NCI-H187 (cell line): ENCODE measurements at places on chromosomes 6 and 20.

DNA sequence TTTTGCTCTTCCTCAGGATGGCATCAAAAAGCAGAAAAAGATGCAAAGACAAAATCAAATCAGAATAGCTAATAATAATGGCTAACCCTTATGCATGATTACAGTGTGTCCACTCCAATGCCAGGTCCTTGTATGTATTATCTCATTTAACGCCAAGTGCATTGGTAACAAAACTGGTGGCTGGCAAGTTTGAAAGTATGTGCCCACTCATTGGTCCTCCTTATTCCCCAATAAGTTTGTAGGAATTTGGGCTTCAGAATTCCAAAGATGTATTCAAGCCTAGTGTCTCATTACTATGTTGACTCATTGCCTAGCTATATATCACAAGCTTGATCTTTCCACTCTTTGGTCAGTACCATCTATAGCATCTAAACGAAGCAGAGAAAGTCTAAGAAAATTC, 196.6 kb downstream of the GJA10 start:
- DNase-seq = no peak

DNA sequence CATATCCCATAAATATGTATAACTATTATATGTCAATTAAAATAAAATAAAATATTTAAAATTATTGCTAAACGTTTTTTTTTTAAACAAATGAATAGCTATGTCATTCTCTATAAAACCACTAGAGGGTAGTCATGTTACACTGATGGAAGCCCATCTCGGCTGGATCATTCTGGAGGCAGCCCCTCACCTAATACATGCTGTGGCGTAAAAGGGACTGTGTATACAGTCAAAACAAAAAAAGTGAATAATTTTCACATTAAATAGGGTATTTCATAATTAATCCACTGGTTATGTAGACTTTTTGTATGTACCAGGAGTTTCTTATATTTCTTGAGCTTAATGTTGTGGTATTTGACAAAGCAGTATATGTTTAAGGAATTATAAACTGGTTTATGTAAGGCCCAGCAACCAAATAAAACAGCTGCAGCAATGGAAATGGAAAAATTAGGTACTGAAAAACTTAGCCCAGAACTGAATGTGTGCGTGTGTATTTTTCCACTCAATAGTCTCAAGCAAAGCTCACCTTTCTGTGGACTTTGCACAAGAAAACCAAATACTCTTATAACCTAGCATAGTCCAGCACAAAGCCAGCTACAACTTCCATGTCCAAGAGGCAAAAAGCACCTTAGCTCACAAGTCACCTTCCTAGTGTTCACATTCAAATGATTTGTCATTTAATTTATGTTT, 81.7 kb downstream of the COL9A1 start:
- no peak for DNase-seq

GRCh38 chr6:43129434-43130194, 41.5 kb upstream of the SRF start:
- no peak for DNase-seq

DNA sequence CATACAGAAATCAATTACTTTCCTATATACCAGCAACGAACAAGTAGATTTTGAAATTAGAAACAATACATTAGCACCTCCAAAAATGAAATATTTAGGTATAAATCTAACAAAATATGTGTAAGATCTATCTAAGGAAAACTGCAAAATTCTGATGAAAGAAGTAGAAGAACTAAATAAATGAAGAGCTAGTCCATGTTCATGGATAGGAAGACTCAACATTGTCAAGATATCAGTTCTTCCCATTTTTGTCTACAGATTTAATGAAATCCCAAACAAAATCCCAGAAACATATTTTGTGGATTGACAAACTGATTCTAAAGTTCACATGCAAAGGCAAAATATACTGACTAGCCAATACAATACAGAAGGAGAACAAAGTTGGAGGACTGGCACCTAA, 33.7 kb downstream of the PREP start:
- no peak for DNase-seq

DNA sequence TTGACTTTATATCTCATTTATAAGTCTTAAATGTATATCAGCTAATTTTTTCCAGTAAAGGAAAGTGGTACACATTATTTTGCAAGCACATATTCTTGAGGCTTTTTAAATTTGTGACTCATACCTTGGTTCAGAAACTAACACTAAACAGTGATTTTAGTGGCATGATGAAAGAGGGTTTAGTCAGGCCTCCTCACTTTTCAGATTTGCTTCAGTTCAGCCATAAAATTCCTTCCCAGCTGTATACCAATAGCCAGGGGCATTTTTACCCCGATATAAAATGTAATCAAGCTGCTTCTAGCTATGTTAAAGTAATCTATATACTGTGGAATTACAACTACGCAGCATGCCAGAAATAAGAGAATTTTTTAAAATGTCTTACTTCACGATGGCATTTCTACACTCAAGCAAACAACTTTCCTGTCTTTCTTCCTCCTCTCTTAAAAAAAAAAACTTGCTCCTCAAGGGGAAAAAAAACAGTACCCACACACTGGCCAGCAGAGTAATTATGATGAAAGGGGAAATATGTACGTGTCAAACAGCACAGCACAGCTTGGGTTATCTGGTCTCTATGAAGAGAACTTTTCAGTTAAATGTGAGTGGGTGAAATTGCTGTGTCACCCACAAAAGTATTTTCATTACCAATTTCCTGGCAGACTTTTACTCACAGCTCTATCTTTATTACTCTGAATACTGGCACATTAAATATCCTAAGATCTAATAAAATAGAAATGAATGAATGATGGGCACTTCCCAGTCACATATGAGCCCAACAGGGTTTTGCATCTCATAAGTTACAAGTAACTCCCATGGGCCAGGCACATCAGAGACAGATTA, 244.8 kb upstream of the TENT5A start:
- DNase-seq = no peak

DNA sequence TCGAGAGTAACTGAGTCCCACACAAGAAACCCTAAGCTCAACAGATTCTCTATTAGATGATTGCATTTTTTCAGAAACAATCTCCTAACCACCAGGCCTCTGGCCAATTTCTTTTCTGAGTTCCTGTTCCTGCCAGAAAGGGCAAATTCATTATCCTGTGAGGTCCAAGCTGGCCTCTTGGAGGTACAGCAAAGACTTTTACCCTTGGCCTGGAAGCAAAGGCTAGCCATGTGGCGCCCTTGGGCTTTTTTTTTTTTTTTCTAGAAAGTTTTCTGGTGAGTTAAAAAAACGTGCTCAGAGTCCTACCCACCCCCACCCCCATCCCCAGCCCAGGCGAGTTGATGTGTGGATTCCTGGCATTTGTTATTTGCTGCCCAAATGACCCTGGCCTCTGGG, 59.0 kb upstream of the EEF1A1 start:
- DNase-seq = no peak

DNA sequence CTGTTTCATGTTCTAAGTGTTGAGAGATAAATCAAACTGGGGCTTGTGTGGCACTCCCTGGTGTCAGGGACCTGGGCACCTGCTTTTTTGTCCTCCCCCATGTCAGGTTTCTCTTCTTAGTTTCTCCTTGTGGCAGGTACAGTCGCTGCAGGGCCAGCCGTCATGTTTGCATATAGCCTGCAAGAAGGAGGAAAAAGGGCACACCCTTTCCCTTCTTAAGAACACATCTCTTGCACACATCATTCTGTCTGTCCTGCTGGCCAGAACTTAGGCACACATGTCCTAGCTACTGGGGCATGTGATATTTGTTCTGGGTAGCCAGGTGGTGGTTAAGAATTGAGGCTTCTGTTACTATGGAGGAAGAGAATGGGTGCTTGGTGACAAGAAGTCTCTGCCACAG, 27.9 kb downstream of the CDC5L start:
- DNase-seq = no peak

DNA sequence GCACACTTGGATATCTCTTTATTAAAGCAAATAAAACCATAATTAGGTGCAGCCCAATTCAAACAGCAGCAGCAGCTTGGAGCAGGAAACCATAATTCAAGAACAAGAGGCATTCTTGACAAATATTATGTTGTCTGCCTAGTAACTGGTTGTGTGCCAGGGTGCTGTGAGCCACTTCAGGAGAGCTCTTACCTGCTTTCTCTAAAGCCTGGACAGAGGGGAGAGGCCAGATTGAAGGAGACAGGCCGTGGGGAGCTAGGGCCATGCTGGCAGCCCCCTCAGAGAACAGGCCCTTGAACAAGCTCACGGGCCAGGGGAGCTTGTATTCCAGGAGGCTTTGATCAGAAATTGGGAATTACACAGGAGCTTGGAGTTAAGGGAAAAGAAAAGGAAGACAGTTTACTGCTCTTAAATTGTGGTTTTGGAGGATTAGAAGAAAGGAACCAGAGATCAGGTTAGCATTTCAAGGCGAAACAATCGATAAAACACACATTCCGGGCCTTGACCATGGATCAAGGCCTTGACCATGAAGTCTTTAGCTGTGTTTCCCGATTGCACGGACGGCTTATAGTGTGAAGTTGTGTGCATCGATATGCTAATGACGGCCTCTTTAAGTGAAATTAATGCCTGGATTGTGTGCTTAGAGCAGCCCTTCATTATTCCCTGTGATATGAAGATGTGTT, 69.8 kb upstream of the NKX2-2 start:
- DNase-seq = no peak

- DNase-seq = no peak
Measured at GRCh38 chr6:162625846-162626540, 101.6 kb downstream of the PRKN start.

DNA sequence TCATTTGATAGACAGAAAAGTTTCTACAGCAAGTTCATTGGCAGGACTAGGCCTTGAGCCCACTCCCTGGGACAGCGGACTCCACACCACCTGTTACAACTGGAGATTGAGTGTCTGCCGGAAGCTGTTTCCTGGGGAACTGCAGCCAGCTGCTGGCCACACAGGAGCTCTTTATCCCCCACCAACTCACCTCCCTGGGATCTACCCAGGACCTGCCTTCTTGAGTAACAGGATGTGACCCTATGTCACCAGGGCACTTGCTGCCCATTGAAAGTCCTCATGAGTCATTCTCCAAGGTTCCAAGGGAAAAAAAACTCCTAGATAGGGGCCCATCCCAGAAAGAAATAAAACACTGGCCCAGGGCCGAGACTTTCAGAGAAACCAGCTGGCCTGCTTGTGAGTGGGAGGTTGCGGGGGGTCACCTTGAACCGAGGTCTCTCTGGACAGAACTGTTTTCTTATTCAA, 37.4 kb upstream of the SLC9A8 start:
- no peak for DNase-seq

DNA sequence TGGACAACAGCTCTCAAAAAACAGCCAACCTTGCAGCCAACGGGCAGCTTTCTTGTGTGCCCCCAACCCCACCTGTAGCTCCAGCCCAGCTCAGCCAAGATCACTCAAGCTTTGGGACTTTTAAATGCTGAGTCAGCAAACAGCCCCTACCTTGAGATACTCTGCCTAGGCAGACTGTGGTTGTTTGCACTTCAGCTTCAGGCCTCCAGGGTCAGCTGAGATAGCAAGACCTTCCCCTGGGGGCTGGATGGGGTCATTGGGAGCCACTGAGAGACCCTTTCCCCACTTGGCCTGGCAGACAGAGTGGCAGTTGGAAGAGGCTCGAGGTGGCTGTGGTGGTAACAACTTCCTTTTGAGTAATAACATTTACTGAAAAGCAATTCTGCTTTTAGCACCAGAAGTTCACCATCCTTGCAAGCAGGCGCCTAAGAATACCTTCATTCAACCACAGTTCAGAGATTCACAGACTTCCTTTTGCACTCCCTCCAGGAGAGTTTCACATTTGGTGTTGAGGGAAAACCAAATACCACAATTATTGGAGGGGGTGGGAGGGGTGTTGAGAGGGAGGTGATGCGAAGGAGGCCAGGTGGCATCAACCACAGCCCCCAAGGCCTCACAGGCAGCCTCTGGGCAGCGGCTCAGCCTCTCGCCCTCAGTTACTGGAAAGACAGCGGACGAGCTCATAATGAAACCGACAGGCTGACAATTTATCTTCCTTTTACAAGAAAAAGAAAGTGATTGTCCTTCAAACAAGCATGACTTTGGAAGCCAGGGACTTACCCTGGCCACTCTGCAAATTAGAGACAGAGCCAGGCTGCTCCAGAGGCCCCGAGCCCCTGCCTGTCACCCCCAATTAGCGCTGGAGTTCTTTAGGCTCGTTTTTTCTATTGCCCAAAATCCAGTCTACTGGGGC, 148.1 kb downstream of the CEBPB start:
- no peak for DNase-seq

- DNase-seq = no peak
Measured at GRCh38 chr6:111601886-111602285, 3.8 kb downstream of the TRAF3IP2 start.

- no peak for DNase-seq
Measured at GRCh38 chr20:51888291-51888690, 86.0 kb upstream of the SALL4 start.

GRCh38 chr6:113004470-113005270, 657.5 kb downstream of the RFPL4B start:
- DNase-seq = no peak

DNA sequence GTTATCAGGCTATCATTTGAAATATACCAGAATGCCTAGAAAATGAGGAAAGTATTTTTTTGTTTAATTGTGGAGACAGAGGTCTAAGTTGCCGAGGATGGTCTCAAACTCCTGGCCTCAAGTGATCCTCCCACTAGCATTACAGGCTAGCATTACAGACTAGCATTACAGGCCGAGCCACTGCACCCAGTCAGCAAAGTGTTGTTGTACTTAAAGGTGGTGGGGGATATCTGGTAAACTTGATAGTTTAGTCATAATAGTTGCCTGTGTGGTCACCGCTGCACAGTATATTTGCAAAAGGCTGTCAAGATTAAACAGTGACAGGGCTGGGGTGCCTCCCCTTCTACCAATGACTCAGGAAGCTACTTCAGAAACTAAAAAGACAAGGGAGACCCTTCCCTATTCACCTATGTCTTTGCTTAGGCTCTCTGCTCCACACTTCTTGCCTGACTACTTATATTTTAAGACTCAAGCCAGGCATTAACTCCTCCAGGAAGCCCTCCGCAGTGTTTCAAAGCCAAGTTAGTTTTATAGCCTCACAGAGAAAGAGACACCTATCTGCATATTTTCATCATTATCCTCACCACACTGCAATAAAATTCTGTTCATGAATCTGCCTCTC, 3.1 kb upstream of the AKIRIN2 start:
- no peak for DNase-seq

- DNase-seq = no peak
Measured at GRCh38 chr6:1701668-1702353, 92.1 kb downstream of the FOXC1 start.

GRCh38 chr20:36548006-36548315, 6.6 kb downstream of the MYL9 start:
- no peak for DNase-seq

GRCh38 chr6:121614115-121614514, 178.7 kb downstream of the GJA1 start:
- DNase-seq = no peak

DNA sequence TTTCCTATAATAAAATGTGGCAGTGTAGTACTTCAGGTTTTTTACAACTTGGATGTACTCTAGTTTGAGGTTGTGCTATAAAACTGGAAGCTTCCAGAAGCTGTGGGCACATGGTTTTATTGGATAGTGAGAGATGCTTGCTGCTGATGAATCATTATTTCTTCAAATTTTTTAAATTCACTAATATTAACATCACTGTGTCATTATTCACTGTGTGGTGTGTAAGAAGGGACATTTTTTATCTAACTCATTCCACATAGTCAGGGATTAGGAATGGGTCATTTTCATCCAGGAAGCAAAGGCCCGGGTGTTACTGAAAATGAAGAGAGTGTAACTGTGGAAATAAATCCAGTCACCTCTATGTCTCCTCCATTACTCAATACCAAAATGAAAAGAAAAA, 421.0 kb downstream of the TENT5A start:
- DNase-seq = no peak
